ENCODE measurements at places on chromosomes 2 and 18. TPM values are rescaled to one million over a fixed set of nuclear protein-coding genes. Genes with fewer than 3 reads are reported as not detected.

Gene SPC25
- 20.1 TPM for total RNA-seq

Gene VAMP8
- 23.2 TPM for total RNA-seq

Gene COPS7B
- total RNA-seq = 40.9 TPM

Gene RUFY4
- not detected for total RNA-seq

Gene IL1RL1
- 0.78 TPM for total RNA-seq

All from A549 treated with ZK216348 at 1 μM for 4 hours (cell line).